Endothelial cell of umbilical vein (primary cell): ENCODE measurements at places on chromosomes 5 and 9. TPM values are rescaled to one million over a fixed set of nuclear protein-coding genes. Genes with fewer than 3 reads are reported as not detected.

- DNase-seq = no peak
Observed at GRCh38 chr5:181281984-181282316, 21.0 kb upstream of the TRIM52 start.

DNA sequence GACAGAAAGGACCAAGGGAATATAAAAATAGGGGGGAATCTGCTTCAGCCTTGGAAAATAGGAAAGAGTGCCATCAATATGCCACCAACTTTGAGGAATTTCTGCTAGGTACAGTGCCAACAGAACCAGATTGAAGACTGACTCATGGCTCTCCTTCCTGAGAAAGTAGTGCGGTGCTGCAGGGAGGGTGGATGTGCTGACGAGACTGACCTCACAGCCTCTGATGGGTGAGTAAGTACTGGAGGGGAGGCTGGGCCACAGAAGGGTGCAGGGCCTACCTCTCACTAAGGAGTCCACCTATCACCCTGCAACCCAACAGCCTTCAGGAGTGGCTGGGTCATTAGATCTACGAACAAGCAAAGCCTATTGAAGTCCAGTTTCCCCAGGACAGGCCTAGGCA, 187.6 kb downstream of the GABBR2 start:
- peak; percentile 71 for DNase-seq

The PIP5KL1 gene
- total RNA-seq = 2.9 and 3.8 TPM in 2 replicates

The CORO2A gene
- 0.30 and 0.53 TPM in 2 replicates for total RNA-seq

DNA sequence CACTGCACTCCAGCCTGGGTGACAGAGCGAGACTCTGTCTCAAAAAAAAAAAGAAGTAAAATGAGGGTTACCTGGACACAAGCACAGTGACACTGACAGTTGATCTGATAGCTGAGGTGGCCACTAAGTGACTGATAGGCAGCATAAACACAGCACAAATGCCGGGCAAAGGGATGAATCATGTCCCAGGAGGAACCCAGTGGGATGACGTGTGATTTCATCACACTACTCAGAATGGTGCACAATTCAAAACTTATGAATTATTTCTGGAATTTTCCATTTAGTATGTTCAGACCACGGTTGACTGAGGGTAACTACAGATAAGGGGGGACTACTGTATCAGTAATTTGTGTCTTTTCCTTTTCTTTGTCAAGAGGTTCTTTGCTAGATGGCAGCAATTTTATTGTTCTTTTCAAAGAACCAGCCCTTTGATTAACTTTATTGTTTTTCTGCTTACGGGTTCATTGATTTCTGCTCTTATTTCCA, 34.3 kb upstream of the RNF130 start:
- no peak for DNase-seq

The KCNN2 gene
- total RNA-seq = 1.3 and 1.9 TPM in 2 replicates

GRCh38 chr5:10265245-10266109, 15.4 kb downstream of the CCT5 start:
- DNase-seq = no peak
